ENCODE measurements at places on chromosomes 5 and 9.
A peak's percentile ranks its signal among the peaks of the same experiment; 100 is the strongest.

DNA sequence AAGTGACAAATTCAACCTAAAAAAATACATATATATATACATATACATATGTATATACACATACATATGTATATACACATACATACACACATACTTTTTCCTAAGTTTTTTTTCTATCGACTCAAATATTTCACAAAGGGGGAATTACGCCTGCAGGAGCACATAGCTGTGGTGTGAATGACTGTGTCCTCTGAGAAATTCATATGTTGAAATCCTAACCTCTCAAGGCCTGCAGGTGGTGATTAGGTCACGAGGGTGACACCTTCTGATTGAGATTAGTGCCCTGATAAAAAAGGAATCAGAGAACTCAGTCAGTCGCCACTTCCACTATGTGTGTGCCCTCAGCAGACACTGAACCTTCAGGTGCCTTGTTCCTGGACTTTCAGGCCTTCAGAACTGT lies 248.7 kb downstream of the SEMA5A start:
- H3K4me1 ChIP-seq, result peaks cover 6% of the 10 kb centered on the region
- no peaks in the 10 kb centered on the region for H3K27me3 ChIP-seq
- H3K4me3 ChIP-seq, result no peak overlapping the region
- no peak overlapping the region for H3K27ac ChIP-seq
- H3K36me3 ChIP-seq, result no peaks in the 10 kb centered on the region

GRCh38 chr5:117759849-117760499 lies 1185.4 kb upstream of the SEMA6A start:
- H3K27me3 ChIP-seq, result no peaks in the 10 kb centered on the region
- H3K27ac ChIP-seq, result no peak overlapping the region
- H3K4me1 ChIP-seq, result no peaks in the 10 kb centered on the region
- no peak overlapping the region for H3K4me3 ChIP-seq

DNA sequence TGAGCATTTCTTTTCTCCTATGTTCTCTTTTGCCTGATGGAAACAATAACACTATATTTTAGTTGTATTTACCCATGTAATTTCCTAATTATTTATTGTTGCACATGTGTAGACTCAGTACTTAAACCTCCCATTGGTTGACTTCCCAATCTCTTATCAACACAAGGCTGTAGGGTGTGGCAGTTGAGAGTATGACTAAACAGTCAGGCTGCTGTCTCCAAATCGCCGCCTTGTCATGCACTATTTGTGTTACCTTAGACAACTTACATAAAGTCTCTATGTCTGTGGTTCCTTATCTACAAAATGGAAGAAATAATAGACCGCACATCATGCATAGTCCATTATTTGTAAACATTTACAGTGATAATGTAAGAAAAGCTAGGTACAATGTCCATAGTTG lies 68.9 kb upstream of the EFNA5 start:
- no peak overlapping the region for H3K27ac ChIP-seq
- no peak for DNase-seq
- no peaks in the 10 kb centered on the region for H3K4me1 ChIP-seq
- H3K27me3 ChIP-seq, result no peaks in the 10 kb centered on the region

DNA sequence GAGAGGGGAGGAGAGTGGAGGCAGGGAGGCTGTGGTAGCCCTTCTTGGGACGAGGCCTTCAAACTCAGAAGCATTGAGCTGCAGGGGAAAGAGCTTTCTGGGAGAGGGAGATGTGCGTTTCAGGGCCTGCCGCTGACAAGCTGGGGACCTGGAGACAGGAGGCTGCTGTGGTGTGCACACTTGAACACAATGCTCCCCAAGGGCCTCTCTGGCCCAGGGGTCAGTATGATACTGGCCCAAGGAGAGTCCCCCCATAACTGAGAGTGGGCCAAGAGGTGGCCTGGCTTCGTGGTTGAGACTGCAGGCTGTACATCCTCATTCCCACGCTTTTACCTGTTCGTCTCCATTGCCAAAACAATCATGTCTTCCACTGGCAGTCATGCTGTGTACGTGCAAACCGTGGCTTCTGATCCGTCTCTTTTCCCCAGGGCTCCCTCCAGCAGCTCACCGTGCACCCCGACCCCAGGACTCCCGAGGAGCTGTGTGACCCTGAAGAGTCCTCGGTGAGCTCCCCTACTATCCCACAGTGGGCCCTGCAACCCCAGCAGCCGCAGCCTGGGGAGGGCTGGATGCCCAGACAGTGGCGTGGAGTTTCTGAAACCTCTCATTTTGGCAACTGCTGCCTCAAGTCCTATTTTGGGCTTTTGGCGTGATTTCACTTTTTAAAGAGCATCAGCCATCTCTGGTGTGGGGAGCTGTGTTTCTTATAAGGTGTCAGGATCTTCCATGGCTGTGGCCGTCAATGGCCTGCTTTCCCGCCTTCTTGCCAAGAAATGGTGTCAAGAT lies 43.4 kb downstream of the COL15A1 start:
- peaks cover 15% of the 10 kb centered on the region for H3K4me1 ChIP-seq
- H3K36me3 ChIP-seq, result no peaks in the 10 kb centered on the region
- H3K4me3 ChIP-seq, result no peak overlapping the region
- DNase-seq, result peak; percentile 69
- H3K27me3 ChIP-seq, result no peaks in the 10 kb centered on the region

DNA sequence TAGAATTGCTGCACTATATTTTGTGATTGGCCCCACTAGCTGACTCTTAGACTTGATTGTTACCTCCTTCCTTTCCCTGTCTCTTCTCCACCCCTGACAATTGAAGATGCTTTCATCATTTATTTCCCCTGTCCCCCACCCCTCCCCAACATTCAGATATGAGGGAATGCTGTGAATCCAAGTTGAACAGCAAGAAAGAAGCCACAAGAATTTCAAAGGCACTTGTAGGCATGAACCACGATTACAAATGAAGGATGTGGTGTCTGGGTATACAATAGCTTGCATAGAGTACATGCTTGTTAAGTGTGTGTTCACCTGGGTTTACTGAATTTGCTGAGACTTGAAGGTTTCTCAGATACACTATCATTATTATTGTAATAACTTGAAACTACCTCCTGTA lies 78.3 kb upstream of the TRIO start:
- H3K4me1 ChIP-seq, result no peaks in the 10 kb centered on the region
- DNase-seq, result no peak
- no peaks in the 10 kb centered on the region for H3K36me3 ChIP-seq
- H3K27ac ChIP-seq, result no peak overlapping the region
- H3K27me3 ChIP-seq, result no peaks in the 10 kb centered on the region

- H3K27ac ChIP-seq, result peak overlapping the region; percentile 98
- H3K36me3 ChIP-seq, result peaks cover 3% of the 10 kb centered on the region
- H3K4me3 ChIP-seq, result no peak overlapping the region
- H3K4me1 ChIP-seq, result peaks cover 70% of the 10 kb centered on the region
Observed at GRCh38 chr5:172773481-172774469, 2.8 kb upstream of the DUSP1 start.

DNA sequence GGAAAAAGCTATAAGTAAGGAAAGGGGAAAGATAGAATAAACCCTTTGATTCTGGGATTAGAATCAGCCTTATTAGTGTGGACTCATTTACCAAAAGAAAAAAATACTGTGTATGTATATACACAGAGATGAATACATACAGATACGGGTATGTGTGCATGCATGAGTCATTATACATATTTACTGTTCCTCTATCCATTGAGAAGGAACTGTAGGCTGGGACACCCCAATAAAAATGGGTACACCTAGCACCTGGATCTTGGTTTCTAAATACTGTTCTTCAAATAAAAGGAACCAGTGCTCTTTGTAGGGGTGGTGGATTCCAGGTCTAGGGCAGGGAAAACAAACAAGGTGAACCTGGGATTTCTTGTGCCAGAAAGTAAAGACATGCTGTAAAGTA lies 48.3 kb downstream of the WHRN start:
- H3K27ac ChIP-seq, result no peak overlapping the region
- H3K36me3 ChIP-seq, result no peaks in the 10 kb centered on the region

Measured in vagina (tissue), 2 donors.